ENCODE measurements at places on chromosomes 12 and 14. TPM values are rescaled to one million over a fixed set of nuclear protein-coding genes. Genes with fewer than 3 reads are reported as not detected.

GRCh38 chr14:24390701-24391468 is 7.9 kb upstream of the NYNRIN start:
- H3K27ac ChIP-seq = no peak overlapping the region
- no peaks in the 10 kb centered on the region for H3K36me3 ChIP-seq
- no peak overlapping the region for H3K4me3 ChIP-seq
- H3K27me3 ChIP-seq = peaks cover 4% of the 10 kb centered on the region
- peaks cover 44% of the 10 kb centered on the region for H3K4me1 ChIP-seq

GRCh38 chr12:116610971-116611541 is 51.9 kb downstream of the MAP1LC3B2 start:
- no peak overlapping the region for H3K4me3 ChIP-seq
- DNase-seq = no peak
- H3K27me3 ChIP-seq = no peaks in the 10 kb centered on the region
- H3K27ac ChIP-seq = no peak overlapping the region

The ENO2 gene
- 15.9 TPM for total RNA-seq

DNA sequence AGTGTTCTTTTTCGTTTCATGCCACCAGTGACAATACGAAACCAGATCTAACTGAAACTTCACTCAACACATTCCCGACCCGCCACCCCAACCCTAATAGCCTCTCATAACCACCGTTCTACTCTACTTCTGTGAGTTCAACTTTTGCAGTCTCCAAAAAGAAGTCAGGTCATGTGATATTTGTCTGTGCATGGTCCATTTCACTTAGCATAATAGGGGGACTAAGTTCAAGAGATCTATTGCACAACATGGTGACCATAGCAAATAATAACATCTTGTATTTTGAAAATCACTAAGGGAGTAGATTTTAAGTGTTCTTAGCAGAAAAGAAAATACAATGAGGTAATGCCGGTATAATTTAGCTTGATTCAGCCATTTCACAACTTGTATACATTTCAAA is 376.4 kb downstream of the DIO2 start:
- no peak overlapping the region for H3K27ac ChIP-seq
- H3K36me3 ChIP-seq = no peaks in the 10 kb centered on the region
- H3K27me3 ChIP-seq = no peaks in the 10 kb centered on the region
- no peak for DNase-seq
- H3K4me3 ChIP-seq = no peak overlapping the region
- H3K4me1 ChIP-seq = no peaks in the 10 kb centered on the region

The TMEM63C gene
- 0.27 TPM for total RNA-seq

GRCh38 chr12:694734-695503 is 31.7 kb upstream of the NINJ2 start:
- H3K4me3 ChIP-seq = peak overlapping the region; percentile 22
- no peaks in the 10 kb centered on the region for H3K36me3 ChIP-seq
- H3K4me1 ChIP-seq = peaks cover 39% of the 10 kb centered on the region
- peak; percentile 86 for DNase-seq
- peak overlapping the region; percentile 20 for H3K27ac ChIP-seq

DNA sequence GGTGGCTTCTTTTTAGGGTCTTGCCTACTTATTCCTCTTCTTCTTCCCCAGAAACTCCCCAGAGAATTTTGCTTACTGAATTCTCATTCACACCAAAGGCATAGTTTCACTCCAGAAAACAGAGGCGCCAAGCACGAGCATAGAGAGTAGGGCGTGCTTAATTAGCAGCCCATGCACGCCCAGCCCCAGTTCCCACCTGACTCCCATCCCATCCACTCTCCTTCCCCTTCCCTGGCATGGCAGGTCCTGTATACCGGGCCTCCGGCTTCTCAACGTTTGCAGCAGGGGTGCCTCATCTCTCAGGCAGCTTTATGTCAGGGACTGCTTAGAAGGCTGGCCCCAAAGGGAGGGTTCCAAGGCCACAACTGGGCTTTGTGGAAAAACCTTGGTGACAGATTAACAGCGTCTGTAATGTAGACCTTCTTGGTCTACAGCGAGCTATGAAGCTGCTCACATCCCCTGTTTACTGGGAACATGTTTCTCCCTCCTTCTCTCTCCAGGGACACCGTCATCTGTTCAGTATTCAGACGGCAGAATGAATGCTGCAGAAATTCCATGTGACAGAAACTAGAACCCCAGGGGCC is 62.7 kb downstream of the ACTN1 start:
- no peak overlapping the region for H3K4me3 ChIP-seq
- DNase-seq = no peak
- H3K27me3 ChIP-seq = no peaks in the 10 kb centered on the region
- peaks cover 30% of the 10 kb centered on the region for H3K36me3 ChIP-seq

- H3K36me3 ChIP-seq = no peaks in the 10 kb centered on the region
- H3K27ac ChIP-seq = no peak overlapping the region
- DNase-seq = no peak
- no peaks in the 10 kb centered on the region for H3K27me3 ChIP-seq
- H3K4me3 ChIP-seq = no peak overlapping the region
Observed at GRCh38 chr12:127398016-127398710, 868.8 kb upstream of the TMEM132C start.

DNA sequence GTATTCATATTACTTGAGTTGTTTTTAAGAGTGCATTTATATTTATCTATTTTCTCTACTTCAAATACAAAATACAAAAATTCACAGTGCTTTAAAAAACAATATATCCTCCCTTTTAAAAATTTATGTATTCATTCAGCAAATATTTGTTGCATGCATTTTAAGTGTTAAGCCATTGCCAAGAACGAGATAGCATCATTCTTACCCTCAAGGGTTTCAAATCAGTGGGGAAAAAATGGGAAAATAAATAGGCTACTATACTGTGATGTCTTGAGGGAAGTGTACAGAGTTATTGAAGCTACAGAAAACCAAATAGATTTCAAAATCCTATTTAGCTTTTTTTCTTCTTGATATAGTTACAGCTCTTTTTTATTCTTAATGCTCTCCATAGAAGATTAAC is 23.2 kb downstream of the MRPS35 start:
- H3K27me3 ChIP-seq = no peaks in the 10 kb centered on the region
- H3K27ac ChIP-seq = no peak overlapping the region
- no peak for DNase-seq
- H3K4me3 ChIP-seq = no peak overlapping the region

The KRT71 gene
- not detected for total RNA-seq

- H3K4me1 ChIP-seq = no peaks in the 10 kb centered on the region
- H3K27ac ChIP-seq = no peak overlapping the region
- no peaks in the 10 kb centered on the region for H3K27me3 ChIP-seq
Observed at GRCh38 chr12:18872770-18873169, 134.9 kb downstream of the CAPZA3 start.

The TMTC1 gene
- 1.8 TPM for total RNA-seq

The TMEM119 gene
- not detected for total RNA-seq

DNA sequence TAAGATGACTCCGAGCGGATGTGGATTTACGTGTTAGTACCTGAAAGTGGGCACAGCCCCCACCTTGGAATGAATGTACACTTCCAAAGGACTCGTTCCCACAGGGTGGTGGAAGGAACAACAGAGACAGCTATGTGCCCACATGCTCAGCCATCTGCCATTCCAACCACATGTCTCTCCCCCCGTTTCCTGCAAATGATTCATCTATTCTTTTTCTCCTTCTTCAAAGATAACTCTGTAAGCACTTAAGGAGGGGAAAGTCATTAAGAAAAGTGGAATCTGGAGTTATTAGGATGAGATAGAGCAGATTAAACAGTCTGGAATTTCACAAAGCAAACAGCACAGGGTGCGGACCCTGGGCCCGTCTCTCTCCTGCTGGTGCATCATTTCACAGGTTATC is 18.5 kb upstream of the DUSP6 start:
- peaks cover 63% of the 10 kb centered on the region for H3K4me1 ChIP-seq
- DNase-seq = no peak
- H3K4me3 ChIP-seq = no peak overlapping the region
- H3K27me3 ChIP-seq = no peaks in the 10 kb centered on the region

The JPH4 gene
- 0.22 TPM for total RNA-seq

- H3K4me3 ChIP-seq = no peak overlapping the region
- no peaks in the 10 kb centered on the region for H3K36me3 ChIP-seq
- no peaks in the 10 kb centered on the region for H3K4me1 ChIP-seq
- peaks cover 1% of the 10 kb centered on the region for H3K27me3 ChIP-seq
- no peak overlapping the region for H3K27ac ChIP-seq
Observed at GRCh38 chr12:12671850-12672660, 23.9 kb downstream of the GPR19 start.

The CLECL1 gene
- not detected for total RNA-seq

DNA sequence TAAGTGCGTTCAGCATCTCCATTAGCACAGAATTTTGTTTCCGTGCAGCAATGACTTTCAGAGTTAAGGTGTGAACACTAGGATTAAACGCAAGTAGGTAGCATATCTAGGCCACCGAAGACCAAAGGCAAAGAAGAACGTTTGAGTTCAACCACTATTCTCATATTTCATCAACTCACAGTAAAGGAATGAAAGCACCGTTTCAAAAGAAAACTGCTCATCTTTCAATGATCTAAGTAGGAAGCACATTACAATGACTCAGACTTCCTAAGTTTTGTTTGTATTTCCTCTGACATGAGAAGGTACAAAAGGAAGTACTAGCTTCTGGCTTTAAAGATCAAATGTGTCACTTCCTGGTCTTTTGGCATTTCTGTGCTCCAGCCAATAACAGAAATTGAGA is 57.6 kb downstream of the ACADS start:
- H3K4me3 ChIP-seq = no peak overlapping the region
- H3K36me3 ChIP-seq = peaks cover 24% of the 10 kb centered on the region
- peak; percentile 29 for DNase-seq
- H3K4me1 ChIP-seq = no peaks in the 10 kb centered on the region
- H3K27ac ChIP-seq = no peak overlapping the region
- no peaks in the 10 kb centered on the region for H3K27me3 ChIP-seq

The PLEKHD1 gene
- total RNA-seq = not detected

DNA sequence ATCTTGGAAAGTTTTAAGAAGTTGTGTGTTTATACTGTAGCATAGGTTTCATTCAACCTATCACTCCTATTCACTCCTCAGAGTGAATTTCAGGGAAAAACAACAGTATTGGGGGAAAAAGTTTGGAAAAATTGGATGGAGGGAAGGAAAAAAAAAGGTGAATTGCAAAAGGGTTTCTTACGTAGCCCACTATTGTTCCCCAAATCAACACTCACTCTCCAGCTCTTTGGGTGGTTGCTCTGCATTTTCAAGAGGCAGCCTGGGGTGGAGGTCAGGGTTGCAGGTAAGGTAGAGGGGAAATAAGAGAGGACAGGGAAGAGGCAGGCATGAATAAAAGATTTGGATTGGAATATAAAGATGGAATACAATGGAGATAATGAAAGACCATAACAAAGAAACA is 42.3 kb downstream of the BORCS5 start:
- no peak overlapping the region for H3K4me3 ChIP-seq
- DNase-seq = no peak
- H3K36me3 ChIP-seq = no peaks in the 10 kb centered on the region
- H3K27ac ChIP-seq = peak overlapping the region; percentile 19
- H3K4me1 ChIP-seq = peaks cover 83% of the 10 kb centered on the region

DNA sequence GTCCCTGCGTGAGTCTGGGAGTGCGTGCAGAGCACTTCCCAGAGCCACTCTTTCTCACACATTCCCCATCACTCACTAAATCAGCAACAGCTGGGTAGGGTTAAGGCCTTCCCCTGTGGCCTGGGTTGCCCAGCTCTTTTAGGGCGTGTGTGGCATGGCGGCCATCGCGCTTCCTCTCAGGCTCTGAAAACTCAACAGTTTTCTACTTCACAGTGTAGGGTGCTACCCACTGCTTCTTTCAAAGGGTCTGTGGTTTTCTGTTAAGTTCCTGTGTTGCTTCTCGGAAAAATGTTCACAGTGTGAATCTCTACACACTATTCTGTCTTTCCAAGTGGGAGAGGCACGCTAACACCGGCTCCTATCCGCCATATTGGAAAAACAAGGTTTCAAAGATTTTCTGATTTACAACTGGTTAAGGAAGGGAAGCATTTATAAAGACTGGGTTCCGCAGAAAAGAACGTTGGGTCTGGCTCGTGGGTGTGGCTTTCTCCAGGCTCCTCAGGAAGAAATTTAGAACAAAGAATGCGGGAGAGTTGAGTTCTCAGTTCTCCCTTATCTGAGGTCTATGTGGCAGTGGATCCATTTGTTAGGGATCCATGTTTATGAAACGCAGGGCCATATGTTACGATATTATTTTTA is 34.9 kb upstream of the AEBP2 start:
- peaks cover 20% of the 10 kb centered on the region for H3K4me1 ChIP-seq
- no peaks in the 10 kb centered on the region for H3K36me3 ChIP-seq
- H3K27ac ChIP-seq = no peak overlapping the region
- DNase-seq = no peak
- no peaks in the 10 kb centered on the region for H3K27me3 ChIP-seq
- no peak overlapping the region for H3K4me3 ChIP-seq

The SLC6A12 gene
- 18.8 TPM for total RNA-seq

The MORN3 gene
- 2.0 TPM for total RNA-seq

- H3K36me3 ChIP-seq = no peaks in the 10 kb centered on the region
- no peak overlapping the region for H3K27ac ChIP-seq
- peaks cover 10% of the 10 kb centered on the region for H3K27me3 ChIP-seq
Observed at GRCh38 chr14:94770251-94770749, 387 bp upstream of the GSC start.

The SAMD15 gene
- 1.3 TPM for total RNA-seq

DNA sequence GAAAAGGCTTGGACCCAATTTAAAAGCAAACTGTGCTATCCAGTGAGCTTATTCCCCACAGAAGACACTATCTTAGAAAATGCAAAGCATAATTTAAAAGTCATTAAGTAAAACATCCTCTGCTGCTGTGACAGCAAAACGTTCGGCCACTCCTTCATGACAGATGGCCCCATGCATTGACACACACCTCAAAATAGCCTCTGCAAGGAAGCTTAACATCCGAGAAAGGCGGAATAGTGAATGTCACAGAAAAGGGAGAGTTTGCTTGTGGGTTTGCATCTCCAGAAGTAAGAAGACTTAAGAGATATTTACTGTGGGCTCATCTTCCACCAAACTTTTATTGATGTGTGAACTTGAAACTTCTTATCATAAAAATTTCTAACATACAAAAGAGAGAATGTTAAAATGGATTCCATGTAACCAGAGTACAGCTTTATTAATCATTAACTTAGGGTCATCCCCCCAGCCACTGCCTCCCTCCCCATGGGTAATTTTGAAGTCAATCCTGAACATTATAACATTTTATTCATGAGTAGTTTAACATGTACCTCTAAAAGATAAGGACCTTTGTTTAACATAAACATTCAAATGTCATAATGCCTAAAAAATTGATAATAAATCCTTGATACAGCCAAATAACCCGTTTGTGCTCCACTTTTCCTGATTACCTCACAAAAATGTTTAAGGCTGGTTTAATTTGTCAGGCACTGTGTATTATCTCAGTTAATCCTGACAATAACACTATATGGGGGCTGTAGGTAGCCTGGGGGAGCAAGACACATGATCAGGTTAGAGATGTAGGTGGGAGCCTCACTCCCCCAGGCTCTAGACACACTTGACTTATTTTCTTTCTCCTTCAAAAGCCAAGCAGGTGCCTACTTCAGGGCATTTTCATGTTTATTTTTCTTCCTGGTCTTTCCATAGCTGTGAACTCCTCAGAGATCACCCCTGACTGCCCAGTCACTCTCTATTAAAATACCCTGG is 119.7 kb upstream of the TMCC3 start:
- H3K27me3 ChIP-seq = peaks cover 6% of the 10 kb centered on the region
- no peak for DNase-seq
- H3K27ac ChIP-seq = no peak overlapping the region
- H3K4me3 ChIP-seq = no peak overlapping the region
- H3K36me3 ChIP-seq = no peaks in the 10 kb centered on the region

GRCh38 chr12:127957001-127957660 is 309.8 kb upstream of the TMEM132C start:
- H3K4me3 ChIP-seq = no peak overlapping the region
- no peak overlapping the region for H3K27ac ChIP-seq
- H3K4me1 ChIP-seq = no peaks in the 10 kb centered on the region
- no peaks in the 10 kb centered on the region for H3K27me3 ChIP-seq
- DNase-seq = no peak
- no peaks in the 10 kb centered on the region for H3K36me3 ChIP-seq
